Airway epithelial cell (primary cell): ENCODE measurements at places on chromosomes 3 and 15. TPM values are rescaled to one million over a fixed set of nuclear protein-coding genes. Genes with fewer than 3 reads are reported as not detected.

Gene CHRNB4
- total RNA-seq: not detected in 2 replicates

Gene DAZL
- total RNA-seq: not detected in 2 replicates

Gene ONECUT1
- not detected in 2 replicates for total RNA-seq

Gene TIGIT
- total RNA-seq: not detected in 2 replicates

Gene TRPM1
- 0.07 TPM in 1 of 2 replicates, not detected in the other for total RNA-seq

Gene SLC9C1
- not detected in 2 replicates for total RNA-seq
